ENCODE measurements at places on chromosomes 7 and 10.

DNA sequence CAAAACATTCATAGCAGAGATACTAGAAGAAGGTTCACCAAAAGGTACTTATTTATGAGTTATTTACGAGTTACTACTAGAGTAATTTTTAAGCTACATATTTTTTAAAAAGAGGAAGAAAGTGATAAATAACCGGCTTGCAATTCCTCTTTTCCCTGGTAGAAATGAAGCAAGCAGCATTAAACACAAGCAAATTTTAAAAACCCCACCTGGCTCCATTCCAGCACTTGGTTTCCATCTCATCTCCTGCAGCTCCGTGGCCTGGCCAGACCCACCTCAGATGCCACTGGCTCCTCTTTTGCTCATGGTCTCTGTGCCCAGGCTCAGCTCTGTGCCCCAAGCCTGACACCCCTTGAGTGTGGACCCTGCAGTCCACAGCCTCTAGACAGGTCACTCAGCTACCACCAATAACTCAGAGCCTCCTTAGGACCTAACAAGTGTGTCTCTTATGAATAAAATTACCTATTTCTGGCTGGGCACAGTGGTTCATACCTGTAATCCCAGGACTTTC, 479.5 kb downstream of the TNS3 start:
- DNase-seq, result no peak

DNA sequence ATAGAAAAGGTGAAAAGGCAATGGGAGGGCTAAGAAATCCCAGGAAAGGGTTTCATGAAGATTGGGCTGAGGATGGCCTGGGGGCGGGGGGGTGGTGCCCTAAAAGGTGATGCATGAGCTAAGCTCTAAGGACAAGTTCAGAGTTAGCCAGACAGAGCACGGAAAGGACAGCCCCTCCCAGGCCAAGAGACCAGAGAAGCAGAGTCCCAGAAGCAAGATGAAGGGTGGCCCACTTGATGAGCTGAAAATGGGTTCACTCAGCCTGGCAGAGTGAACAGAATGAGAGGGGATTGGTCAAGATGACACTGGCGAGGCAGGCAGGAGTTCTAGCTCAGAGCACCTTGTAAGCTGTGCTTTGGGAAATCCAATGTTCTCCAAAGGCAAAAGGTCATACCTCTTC, 89.4 kb upstream of the GPR26 start:
- no peak for DNase-seq

- no peak for DNase-seq
Observed at GRCh38 chr7:92809397-92809759, 27.0 kb downstream of the CDK6 start.

GRCh38 chr7:92880212-92881090, 44.1 kb upstream of the CDK6 start:
- DNase-seq, result peak; percentile 53

- no peak for DNase-seq
Observed at GRCh38 chr10:31520986-31521831, 202.2 kb downstream of the ZEB1 start.

GRCh38 chr10:46033602-46034011, 3.2 kb upstream of the NCOA4 start:
- no peak for DNase-seq

DNA sequence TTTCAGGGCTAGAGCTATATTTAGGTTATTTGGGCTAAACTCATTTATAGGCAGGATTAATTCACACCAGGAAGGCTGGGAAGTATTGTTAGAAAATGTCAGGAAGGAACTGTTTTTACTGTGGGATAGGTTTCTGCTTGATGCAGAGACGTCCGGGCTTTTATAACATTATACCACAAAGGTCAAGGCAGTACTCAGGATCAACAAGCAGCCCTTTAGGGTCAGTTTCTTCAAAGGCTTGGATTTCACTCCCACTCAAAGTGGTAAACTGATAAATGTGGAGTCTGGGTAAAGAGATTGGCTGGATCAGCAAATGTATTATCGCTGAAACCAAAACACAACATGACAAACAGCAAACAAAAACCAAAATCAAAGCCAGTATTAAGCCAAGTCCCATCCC, 127.2 kb downstream of the ARL5B start:
- no peak for DNase-seq

- DNase-seq, result no peak
Observed at GRCh38 chr7:77954773-77955555, 156.4 kb downstream of the PHTF2 start.

DNA sequence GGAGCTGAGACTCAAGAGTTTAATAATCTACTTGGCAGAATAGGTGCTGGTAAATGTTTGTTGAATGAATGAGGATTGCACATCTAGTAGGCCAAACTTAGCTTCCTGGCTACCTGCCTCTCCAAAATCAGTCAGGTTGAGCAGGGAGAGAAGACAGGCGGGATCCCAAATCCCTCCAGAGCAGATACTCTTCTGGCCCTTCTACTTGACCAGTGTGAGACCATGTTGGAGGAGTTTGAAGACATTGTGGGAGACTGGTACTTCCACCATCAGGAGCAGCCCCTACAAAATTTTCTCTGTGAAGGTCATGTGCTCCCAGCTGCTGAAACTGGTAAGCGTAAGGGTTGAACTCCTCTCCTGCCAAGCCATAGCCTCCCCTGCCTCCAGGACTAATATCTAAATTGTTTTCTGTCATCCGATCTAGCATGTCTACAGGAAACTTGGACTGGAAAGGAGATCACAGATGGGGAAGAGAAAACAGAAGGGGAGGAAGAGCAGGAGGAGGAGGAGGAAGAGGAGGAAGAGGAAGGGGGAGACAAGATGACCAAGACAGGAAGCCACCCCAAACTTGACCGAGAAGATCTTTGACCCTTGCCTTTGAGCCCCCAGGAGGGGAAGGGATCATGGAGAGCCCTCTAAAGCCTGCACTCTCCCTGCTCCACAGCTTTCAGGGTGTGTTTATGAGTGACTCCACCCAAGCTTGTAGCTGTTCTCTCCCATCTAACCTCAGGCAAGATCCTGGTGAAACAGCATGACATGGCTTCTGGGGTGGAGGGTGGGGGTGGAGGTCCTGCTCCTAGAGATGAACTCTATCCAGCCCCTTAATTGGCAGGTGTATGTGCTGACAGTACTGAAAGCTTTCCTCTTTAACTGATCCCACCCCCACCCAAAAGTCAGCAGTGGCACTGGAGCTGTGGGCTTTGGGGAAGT, 2.2 kb upstream of the MBLAC1 start:
- DNase-seq, result no peak

DNA sequence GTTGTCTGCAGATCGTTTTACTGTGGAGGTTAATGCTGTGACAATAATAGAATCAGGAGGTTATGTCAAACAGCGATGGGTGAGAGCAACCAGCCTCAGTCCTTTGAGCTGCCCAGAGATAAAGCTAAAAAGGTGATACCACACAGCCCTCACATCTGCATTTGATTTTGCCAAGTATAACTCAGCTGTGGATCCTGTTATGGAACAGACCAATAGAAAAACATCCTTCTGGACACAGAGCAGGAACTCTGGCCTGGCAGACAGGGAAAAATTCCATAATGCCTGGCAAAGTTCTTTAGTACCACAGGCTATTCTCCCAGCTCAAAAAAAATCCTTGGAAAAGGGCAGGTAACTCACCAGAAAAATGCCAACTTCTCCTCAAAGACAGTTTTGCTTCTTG, 87.1 kb upstream of the PDLIM1 start:
- no peak for DNase-seq

- no peak for DNase-seq
Observed at GRCh38 chr7:140915935-140916555, 8.7 kb downstream of the BRAF start.

DNA sequence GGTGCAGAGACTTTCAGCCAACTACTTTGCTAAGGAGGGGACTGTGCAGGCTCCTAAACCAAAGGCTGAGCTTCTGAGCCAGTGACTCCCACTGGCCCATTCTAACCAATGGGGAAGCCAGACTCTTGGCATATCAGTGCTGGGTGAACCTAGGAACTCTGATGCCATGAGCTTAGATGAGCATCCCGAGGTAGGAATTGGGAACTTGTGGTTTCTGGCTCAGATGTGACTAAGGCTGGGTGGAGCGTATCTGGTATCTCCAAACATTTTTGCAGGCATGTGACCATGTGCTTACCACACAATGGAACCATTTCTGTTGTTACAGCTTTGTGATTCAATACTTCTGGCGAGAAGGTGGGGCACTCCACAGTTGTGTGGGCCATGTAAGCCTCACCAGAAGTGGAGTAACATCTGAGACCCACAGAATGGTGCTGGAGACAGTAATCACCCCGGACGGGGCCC, 2.5 kb upstream of the AVPI1 start:
- no peak for DNase-seq

DNA sequence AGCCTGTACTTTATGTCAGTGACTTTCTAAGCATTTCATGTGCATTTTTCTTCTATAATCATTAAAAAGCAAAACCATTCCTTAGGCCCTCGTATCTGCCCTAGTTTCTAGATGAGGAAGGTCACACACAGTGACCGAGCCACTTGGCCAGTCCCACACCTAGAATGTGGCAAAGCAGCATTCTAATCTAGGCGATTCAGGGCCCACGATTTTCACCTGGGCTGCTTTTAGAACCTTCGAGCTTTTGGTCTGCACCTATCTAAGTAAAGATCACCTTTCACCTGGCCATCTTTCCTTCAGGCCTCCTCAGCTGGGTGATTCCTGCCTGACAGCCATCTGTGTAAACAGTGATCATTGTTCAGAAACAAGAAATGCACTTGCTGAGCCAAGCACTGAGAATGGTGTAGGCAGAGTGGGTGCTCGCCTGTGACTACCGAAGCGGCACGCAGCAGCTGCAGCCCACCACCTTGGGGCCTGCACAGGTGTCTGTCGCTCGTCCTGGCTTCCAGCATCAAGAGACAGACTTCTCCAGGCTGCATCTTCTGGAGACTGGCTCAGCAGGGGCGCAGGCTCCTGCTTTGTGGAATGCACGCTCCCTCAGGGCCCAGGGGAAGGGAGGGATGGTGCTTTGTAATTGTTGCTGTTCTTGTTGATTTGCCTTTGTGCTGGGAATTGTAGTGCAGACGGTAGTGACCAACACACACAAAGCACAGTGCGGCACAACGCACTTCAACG, 149.0 kb upstream of the INSYN2A start:
- DNase-seq, result no peak

GRCh38 chr10:27998178-27998953, 513 bp downstream of the ODAD2 start:
- DNase-seq, result no peak

- no peak for DNase-seq
Observed at GRCh38 chr7:84913731-84914130, 273.1 kb downstream of the SEMA3D start.

- no peak for DNase-seq
Observed at GRCh38 chr10:42754155-42755027, 28.2 kb upstream of the BMS1 start.

GRCh38 chr10:102919246-102919959, 1.3 kb downstream of the CNNM2 start:
- DNase-seq, result peak; percentile 43

GRCh38 chr7:116271161-116271913, 61.0 kb downstream of the TES start:
- DNase-seq, result no peak

DNA sequence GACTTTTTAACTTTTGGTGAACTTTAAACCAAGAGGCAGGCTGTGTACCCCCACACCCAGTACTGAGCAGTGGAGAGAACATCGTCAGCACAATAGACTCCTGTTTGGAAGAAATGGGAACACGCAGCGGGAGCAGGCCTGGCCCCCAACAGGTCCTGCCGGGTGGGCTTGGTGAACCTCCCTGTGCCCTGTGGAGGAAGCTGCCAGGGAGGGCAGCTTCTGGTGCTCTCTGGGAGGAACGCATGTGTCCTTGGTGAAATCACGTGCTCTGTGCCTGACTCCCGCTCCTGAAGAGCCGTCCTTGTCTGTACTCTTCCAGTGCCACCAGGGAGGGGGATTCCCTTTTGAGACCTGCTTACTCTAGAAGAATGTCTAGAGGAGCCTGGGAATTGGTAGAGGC, 31.6 kb downstream of the CHAT start:
- DNase-seq, result no peak

DNA sequence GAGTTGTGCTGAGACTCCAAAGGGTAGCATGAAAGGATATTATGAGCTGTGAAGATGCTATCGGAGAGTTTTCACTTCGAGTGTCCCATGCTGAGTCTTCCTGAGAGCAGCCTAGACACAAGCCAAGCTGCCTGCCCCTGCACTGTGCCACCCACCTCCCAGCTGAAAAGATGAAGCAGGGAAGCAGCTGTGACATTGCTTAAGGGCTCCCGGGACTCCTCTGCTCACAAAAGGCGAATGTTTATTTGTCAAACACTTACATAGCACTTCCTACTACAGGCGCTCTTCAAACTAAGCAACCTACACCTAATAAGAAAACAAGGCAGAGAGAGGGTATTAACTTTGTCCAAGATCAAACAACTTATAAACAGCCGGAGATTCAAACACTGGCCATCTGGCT, 95.6 kb downstream of the OSBPL3 start:
- DNase-seq, result no peak

GRCh38 chr10:103055105-103055504, 137.0 kb downstream of the CNNM2 start:
- DNase-seq, result no peak

GRCh38 chr10:90494183-90494582, 363.7 kb downstream of the HTR7 start:
- no peak for DNase-seq

DNA sequence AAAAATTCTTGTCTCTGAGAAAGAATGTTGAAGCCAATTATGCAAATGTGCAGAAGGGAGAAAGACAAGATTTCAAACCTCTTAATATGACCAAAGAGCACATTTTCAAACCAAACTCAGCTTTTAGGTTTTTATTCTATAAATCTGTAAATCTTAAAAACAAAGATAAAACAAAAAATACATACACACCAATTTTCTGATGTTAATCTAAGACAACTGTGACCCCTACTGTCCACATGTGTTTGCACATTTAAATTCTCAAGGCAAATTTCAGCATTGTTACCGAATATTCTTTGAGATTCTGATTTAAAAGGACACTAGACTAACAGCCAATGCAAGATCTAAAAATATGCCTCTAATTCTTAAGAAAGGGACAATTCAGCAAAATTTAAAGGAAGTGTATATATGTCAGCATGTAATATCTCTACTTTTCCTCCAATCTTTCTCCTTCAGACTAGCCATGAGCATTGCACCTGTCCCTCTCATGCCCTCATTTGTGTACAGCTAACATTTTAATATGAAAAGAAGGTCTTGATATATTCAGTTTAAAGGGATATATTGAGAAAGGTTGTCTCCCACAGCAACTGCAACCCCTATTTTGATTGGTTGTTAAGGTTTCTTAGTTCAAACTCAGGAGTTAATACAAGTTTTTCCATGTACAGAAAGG, 417.9 kb downstream of the IPMK start:
- DNase-seq, result no peak

DNA sequence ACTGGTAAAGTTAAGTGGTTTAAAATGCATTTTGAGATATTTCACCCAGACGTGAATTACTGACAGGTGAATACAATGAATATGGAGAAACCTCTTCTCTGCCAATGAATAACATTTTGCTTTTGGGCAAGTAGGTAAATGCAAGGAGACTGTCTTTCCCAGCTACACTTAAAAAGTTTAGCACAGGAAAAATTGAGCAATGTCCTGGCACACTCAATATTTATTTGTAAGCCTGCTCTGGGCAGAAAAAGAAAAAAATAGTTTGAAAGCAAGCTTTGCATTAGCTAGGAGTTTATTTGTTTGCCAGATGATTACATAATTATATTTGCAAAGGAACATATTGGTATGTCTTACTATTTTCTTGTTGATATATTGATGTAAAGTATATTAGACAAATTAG, 624.2 kb downstream of the ACTR3B start:
- DNase-seq, result no peak

Measured in activated CD8-positive, alpha-beta memory T cell treated with anti-CD3 and anti-CD28 coated beads, Interleukin-2, amount 10 ng/mL, durations not matched to agents 7 days and 5 days (primary cell).